GM23248 (cell line): ENCODE measurements at places on chromosomes 12 and 14.

DNA sequence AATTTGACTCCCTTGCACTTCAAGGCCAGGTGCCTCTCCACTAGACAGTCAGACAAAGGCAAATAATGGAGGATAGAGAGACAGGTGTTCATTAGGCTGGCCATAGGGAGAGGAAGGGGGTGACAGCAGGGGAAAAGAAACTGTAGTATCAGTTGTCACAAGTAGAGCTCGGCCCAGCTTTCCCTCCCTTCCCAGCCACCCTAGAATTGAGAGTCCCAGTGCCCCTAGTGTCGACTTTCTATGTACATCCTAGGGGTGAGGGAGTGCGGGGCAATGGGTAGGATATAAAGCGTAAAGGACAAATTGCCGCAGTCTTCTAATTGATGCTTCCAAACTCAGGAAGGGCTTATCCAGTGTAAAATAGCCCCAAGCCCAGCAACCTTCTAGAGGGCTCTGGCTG lies 39.0 kb downstream of the BAZ2A start:
- no peak for DNase-seq

DNA sequence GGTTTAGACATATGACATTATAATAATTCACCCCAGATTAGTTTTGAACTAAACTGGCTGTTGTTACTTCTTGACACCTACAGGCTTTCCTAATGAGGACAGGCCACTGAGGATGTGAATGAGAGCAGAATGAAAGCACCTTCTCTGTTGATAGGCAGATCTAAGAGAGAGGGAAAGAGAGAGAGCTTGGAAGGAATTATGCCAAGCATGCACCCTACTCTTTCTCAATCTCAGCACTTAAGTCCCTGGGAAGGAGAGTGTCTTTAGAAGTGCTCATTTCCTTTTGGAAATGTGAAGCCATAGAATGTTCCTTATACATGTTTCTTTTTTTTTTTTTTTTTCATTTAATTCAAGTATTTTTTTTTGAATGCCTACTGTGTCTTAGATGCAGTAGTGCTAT lies 49.0 kb downstream of the TBC1D15 start:
- no peak for DNase-seq

DNA sequence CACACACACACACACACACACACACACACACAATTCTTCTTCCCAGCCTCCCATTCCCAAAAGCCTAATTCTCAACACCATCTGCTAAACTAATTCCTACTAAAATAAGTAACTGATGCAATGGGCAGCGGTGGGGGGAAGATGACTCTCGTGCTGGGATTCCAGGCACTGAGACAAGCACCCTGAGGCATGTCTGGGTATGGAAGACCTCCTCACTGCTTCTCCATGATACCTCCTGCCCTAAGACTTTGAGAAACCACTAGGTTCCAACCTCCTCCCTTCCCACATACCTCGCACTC lies 789 bp upstream of the VWF start:
- no peak for DNase-seq

DNA sequence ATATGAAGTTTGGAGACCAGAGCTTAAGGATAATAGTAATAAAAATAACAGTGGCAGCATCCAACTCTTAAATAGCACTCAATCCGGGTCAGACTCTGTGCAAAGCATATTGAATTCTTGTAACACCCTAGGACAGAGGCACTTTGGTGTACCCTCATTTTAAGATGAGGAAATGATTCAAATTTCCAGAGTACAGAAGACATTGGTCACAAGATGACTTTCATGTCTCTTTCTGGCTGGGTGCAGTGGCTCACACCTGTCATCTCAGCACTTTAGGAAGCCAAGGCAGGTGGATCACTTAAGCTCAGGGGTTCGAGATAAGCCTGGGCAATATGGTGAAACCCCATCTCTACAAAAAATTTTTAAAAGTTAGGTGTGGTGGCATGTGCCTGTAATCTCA lies 235.8 kb downstream of the SLC15A4 start:
- DNase-seq = no peak

DNA sequence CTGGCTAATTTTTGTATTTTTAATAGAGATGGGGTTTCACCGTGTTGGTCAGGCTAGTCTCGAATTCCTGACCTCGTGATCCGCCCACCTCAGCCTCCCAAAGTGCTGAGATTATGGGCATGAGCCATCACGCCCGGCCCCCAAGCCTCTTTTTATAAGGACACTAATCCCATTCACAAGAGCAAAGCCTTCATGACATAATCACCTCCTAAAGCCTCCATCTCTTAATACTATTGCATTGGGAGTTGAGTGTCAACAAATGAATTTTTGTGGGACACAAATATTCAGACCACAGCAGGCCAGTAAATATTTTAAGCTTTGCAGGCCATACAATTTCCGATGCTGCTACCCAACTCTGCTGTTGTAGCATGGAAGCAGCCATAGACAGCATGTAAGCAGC lies 10.9 kb downstream of the RNF212B start:
- DNase-seq = no peak

DNA sequence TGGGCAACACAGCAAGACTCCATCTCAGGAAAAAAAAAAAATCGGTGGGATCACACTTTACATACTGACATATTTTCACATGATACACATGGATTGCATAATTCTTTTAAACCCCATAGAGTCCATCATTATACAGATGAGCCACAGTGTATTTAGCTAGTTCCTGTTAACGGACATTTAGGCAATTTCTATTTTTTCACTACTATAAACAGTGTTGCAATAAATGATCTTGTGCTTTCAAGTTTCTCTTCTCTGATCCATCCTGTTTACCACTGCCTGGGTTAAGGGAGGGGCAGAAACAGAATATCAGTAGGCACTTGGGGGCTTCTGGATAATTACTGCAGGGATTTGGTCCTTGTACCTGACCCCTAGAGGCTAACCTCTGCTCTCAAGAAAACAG lies 43.4 kb upstream of the SPTLC2 start:
- DNase-seq = no peak

- DNase-seq = peak; percentile 46
Measured at GRCh38 chr12:70197345-70197744, 45.9 kb upstream of the CNOT2 start.

DNA sequence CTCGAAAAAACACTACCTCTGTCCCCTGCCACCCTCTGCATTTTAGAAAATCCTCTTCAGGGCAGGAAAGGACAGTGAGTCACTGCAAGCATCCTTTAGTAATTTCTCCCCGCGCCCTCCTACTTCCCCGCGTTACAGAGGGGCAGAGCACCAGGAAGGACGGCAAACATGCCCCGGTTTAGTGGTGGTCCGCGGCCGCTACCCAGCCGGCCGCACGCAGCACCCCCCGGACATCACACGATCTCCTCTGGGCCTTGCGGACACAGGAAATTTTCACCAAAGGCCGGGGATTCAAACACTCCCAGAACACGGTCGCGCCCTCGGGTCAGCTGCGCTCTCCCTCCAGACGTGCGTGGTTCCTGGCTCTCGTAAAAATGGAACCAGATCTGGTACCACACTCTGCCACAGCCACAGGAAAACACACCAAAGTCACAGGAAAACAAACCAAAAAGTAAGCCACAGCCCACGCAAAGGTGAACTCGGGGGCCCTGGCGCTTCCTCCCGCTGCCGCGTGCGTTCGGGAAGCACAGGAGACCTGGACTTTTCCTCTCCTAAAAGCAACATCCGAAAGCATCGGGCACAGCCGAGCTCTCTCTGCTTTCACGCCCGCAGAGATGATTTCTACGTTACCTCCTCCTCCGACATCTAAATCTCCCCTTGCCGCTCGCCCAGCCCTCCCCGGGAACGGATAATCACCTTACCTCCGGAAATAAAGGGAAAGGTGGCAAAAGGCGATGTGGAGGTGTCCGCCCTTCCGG lies 839 bp downstream of the SLC38A1 start:
- peak; percentile 71 for DNase-seq

GRCh38 chr12:57939291-57939690 lies 2.1 kb upstream of the ATP23 start:
- DNase-seq = no peak

GRCh38 chr14:86221755-86222154 lies 691.8 kb downstream of the FLRT2 start:
- DNase-seq = no peak

DNA sequence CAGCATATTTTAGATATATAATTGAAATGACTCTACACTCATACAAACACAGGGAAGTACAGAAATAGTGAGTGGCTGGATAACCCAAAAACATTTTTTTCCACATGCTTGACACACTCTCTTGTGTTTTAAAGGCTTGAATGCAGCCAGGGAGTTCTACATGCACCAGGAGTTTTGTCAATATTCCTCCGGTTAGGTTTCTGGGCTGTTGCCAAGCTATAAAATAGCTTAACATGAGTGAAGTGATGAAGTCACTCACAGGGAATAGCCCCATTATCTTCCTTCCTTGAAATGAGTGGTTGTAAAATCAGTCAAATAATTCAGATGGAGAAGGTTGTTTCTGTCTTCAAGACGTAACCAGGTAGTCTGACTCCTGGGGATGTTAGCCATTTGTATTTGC lies 582.7 kb downstream of the SLC6A15 start:
- no peak for DNase-seq

- DNase-seq = peak; percentile 41
Measured at GRCh38 chr12:131171029-131171428, 217.3 kb downstream of the ADGRD1 start.

GRCh38 chr12:5246196-5246595 lies 185.7 kb upstream of the NTF3 start:
- DNase-seq = no peak

DNA sequence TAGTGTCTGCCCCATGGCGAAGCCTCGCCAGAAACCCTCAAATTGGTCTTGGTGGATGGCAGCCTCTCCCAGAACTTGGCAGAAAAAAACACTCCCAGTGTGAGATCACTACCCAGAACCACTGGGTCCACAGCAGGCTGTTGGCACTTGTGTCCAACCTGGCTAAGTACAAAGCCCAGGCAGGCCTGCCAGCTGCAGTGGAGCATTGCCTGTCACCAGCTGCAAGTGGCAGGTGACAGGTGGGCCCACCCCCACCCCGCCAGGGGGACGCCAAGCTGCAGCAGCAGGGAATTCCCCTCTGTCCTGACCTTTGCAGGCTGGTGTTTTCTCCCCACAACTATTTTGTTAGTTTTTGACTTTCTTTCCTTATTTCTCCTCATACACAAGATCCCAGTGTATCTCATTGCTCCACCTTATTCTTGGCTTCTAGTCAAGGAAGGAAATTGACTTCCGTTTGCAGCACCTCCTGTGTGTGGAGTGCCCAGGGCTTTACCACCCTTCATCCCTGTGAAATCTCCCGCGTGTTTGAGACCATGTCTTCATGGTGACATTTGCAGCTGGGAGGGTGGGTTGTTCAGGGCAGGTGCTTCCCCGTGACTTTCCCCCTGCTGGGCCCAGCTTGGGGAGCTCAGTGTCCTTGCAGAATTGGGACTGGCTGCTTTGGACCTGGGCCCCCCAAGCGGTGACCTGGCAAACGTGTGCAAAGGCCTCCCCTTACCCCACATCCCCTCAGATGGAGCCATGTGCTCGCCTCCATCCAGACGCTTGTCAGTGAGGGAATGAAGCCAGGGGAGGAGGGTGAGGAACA lies 73.8 kb upstream of the RIN3 start:
- DNase-seq = no peak

- DNase-seq = peak; percentile 61
Measured at GRCh38 chr12:7376196-7376595, 67.8 kb downstream of the CD163L1 start.

- no peak for DNase-seq
Measured at GRCh38 chr14:105199093-105199492, 18.0 kb upstream of the NUDT14 start.

- DNase-seq = no peak
Measured at GRCh38 chr14:98137131-98138025, 1134.6 kb downstream of the BCL11B start.

DNA sequence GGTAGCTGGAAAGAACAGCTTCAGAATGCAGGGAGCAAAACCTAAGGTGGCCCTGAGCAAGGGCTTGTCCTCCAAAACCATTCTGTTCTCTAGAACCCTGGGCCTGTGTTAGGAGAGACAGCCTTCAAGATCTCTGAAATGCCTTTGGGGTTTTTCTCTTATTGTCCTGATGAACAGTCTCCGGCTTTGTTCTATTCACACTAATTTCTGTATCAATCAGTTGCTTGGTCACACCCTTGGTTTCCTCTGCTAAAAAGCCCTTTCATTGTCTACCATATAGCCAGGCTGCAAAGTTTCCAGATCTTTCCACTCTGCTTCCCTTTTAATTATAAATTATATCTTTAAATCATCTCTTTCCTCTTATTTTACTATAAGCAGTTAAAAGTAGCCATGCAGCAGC lies 219.9 kb upstream of the ARID2 start:
- no peak for DNase-seq

DNA sequence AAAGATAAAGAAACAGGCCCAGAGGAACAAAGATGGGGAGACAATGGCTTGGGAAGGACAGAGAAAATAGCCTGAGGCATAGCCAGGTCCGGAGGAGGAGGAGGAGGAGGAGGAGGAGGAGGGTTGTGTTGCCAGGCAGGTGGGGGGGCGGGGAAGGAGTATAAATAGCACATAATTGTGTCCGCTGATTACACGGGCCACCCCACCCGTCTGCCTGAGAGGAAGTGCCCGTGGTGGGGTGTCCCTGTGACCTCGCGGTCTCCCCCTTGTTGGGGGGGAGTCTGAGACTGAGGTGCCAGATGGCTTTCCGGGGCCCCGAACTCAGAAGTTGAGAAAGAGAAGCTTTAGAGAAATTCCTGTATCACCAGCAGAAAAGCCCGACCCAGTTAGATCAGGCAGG lies 1.9 kb upstream of the SP7 start:
- DNase-seq = no peak

DNA sequence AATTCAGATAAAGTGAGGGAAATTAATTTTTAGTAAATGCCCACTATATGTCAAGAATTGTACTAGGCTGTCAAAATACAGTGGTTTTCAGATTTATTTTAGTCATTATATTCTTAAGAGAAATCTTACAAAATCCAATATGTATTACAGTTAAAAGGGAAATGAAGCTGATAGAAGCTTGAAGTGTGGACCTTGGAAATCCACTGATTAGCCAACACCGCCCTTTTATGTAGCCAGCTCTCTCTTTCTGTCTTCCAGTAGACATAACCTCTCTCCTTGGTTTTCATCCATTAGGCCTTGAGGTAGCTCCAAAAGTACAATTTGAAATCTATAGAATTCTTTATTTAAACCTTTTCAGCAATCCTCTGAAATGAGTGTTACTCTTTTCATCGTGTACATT lies 63.2 kb downstream of the USP15 start:
- DNase-seq = no peak

DNA sequence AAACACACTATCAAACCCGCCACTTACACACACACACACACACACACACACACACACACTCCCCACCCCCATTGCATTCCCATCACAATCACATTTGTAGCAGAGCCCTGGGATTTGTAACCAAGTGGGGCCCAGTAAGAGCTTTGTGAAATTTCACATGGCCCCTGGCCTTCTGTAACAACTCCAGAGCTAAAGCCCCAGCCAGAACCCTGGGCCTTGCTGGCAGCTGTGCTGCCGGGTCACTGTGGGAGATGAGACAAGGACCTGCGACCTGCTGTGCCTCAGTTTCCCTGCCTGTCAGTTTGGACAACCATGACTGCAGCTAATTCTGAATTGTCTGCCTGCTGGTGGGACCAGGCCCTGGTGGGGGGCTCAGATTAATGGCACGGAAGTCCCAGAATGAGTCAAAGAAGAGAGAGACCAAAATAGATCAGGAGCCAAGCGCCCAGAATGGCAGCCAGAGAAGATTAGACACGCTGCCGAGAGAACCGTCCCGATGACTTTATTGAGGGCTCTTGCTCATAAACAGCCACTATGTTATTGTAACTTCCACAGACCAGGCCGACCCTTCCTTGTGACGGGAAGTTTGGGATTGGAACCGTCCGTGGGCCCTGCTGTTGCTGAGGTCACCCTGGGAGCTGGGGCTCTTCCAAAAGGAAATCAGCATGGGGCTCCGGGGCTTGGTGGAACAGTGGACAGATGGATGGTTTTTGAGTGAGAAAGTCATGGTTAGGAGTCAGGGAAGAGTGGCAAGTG lies 123.1 kb downstream of the ZFP36L1 start:
- peak; percentile 9 for DNase-seq
